ENCODE measurements at places on chromosomes 7 and 10. TPM values are rescaled to one million over a fixed set of nuclear protein-coding genes. Genes with fewer than 3 reads are reported as not detected.

The FRA10AC1 gene
- 14.4 TPM for total RNA-seq

DNA sequence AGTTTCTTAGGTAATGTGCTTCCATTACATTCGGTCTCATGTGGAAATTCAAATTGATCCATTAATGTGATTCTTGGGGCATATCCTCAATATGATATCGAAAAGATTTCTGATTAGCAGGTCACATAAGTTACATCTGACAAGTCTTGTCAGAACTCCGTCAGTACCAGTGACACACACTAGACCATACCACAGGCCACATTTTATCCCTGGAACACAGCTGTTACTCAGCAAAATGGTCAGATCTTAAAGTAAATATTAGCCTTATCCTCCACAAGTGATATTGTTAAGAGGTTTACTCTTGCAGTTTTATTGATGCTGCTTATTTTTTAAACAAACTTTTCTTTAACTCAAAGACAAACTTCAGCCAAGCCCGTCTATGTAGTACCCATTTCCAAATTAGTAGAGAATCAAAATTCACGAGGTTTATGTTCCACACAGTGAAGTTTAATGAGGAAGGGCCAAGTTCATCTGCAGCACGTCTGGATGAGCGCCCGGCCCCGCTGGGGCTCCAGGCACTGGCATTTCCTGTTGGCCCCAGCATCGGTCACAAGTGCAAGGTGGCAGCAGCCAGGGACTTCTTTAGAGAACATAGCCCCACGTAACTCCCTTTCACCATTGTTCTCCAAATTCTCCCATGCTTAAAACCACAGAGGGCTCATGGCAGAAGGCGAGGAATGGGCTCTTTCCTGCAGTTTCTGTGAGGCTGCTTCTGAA is 132.2 kb downstream of the VIPR2 start:
- no peaks in the 10 kb centered on the region for H3K27me3 ChIP-seq
- H3K36me3 ChIP-seq: no peaks in the 10 kb centered on the region
- DNase-seq: peak; percentile 84
- H3K4me1 ChIP-seq: peaks cover 48% of the 10 kb centered on the region
- H3K4me3 ChIP-seq: no peak overlapping the region
- H3K27ac ChIP-seq: peak overlapping the region; percentile 92

DNA sequence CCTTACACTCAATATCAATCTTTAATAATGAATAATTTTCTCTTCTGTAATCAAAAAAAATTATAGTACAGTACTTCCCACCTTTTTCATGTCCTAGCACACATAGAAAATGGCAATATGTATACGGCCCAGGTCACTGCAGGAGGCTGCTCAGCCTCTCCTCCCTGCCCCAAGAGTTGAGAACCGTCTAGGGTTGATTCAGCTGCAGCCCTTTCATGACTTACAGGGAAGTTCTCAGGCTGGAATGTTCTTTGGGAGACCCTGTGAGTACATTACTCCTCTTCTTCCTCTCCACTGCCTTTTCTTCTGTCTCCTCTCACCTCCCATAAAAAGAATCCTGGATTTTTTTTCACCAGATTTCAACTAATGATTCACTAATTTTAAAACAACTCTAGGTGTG is 180.0 kb downstream of the HDAC9 start:
- no peaks in the 10 kb centered on the region for H3K36me3 ChIP-seq
- no peaks in the 10 kb centered on the region for H3K4me1 ChIP-seq
- H3K4me3 ChIP-seq: no peak overlapping the region
- H3K27me3 ChIP-seq: no peaks in the 10 kb centered on the region
- DNase-seq: no peak

DNA sequence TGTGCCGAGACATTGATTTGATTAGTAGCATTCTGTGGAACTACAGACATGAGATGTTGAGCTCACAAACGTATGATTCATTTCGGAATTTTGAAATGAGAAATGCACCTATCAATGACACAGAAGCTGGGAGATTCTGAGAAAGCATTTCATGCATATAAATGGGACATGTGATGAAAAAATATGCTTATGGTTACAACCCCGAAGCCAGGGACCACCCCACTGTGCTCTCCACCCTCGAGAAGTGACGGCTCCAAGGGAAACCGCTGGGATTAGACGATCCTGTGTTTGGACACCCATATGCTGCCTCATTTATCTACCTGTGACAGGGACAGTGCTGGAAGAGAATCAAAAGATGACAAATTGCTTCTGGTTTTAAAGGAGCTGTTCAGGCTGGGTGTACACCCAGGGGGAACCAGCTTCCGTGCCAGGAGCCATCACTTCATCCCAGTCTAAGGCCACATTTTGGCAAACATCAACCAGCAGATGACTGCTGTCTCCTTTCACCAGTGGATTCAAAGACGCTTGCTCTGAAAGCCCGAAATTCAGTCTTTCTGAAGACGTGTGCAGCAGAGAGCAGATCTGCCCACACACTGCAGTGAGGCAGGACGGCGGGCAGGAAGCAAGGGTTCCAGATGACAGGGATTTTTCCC is 109.9 kb downstream of the ATXN7L1 start:
- no peak for DNase-seq
- no peaks in the 10 kb centered on the region for H3K4me1 ChIP-seq
- H3K27me3 ChIP-seq: no peaks in the 10 kb centered on the region
- no peaks in the 10 kb centered on the region for H3K36me3 ChIP-seq
- no peak overlapping the region for H3K4me3 ChIP-seq
- H3K27ac ChIP-seq: no peak overlapping the region

GRCh38 chr7:126698446-126698845 is 554.3 kb downstream of the GRM8 start:
- no peak overlapping the region for H3K4me3 ChIP-seq
- no peak overlapping the region for H3K27ac ChIP-seq
- H3K36me3 ChIP-seq: no peaks in the 10 kb centered on the region
- no peaks in the 10 kb centered on the region for H3K27me3 ChIP-seq

GRCh38 chr7:136533732-136534131 is 334.7 kb upstream of the CHRM2 start:
- H3K27me3 ChIP-seq: no peaks in the 10 kb centered on the region
- H3K4me3 ChIP-seq: no peak overlapping the region
- no peaks in the 10 kb centered on the region for H3K4me1 ChIP-seq
- DNase-seq: no peak
- no peaks in the 10 kb centered on the region for H3K36me3 ChIP-seq

- peaks cover 72% of the 10 kb centered on the region for H3K27me3 ChIP-seq
- H3K4me1 ChIP-seq: no peaks in the 10 kb centered on the region
- H3K4me3 ChIP-seq: no peak overlapping the region
- H3K27ac ChIP-seq: no peak overlapping the region
Observed at GRCh38 chr10:123560301-123561140, 105.6 kb upstream of the GPR26 start.

DNA sequence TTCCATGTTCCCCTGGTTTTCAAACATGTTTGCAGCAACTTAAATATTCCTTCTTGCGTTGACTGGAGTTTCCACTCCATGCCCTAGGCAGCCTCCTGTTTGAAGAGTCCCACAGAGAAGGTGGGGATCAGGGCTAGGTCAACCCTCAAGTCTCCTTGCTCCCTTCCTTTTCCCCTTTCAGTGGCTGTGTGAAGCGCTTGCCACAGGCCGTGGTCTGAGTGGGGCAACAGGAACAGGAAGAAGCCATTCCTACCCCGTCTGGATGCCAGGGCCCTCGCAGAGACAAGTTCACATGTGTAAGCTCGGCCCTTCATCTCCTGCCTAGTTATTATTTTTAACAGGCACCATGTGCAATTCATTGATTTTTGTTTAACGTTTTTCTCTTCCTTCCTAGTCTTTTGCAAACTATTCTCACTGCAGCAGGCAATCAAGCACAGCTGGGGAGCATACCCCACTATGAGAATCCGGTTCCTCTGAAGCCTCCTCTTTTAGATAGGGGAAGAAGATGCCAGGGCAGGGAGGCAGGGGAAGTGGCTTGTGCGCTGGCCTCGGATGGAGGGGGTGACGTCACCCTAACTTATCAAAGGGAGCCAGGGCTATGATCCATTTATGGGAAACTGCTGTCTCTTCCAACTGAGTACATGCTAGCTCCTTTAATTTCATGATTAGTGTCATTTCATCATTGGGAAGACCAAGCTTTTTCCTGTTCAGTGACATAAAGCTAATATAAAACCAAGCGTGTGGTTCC is 64.2 kb downstream of the PRLHR start:
- H3K4me1 ChIP-seq: no peaks in the 10 kb centered on the region
- no peaks in the 10 kb centered on the region for H3K36me3 ChIP-seq
- no peak overlapping the region for H3K4me3 ChIP-seq
- H3K27me3 ChIP-seq: peaks cover 29% of the 10 kb centered on the region

The DCLRE1A gene
- 5.1 TPM for total RNA-seq

DNA sequence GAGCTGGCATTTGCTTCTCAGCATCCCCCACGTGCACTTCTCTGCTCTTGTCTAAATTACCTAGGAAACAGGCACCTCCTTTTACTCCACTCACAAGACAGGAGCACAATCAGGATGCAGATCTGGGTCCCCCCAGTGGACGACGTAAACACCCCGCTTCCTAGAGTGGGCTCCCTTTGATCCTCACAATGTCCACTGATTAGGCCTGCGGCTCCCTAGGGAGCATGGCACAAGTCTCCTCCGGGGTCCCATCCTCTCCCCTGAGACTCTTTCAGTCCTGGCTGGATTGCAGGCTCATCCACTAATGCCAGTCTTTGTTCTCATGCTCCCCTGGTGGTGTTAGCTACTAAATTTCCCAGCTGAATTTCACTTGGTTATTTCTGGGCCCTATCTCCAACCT is 98.3 kb downstream of the GLI3 start:
- H3K4me3 ChIP-seq: no peak overlapping the region
- no peaks in the 10 kb centered on the region for H3K36me3 ChIP-seq
- no peaks in the 10 kb centered on the region for H3K27me3 ChIP-seq
- H3K27ac ChIP-seq: no peak overlapping the region
- DNase-seq: no peak

The SNX8 gene
- total RNA-seq: 16.8 TPM

DNA sequence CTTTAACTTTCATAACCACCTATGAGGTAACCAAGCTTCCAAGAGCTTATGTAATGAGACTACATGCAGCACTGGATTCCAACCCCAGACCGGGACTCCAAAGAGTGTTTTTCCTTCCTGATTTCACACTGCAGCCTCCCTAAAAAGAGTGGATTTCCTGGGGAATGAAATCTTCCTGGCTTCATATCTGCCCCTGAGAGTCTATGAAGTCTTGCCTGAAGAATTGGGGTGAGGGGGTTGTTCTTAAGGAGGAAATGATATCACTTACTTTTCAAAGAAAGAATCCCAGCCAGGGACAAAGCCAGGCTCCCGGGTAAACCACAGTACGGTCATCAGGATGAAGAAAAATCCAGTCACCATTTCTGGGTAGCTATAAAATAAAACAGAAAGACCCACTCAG is 29.7 kb downstream of the STMP1 start:
- H3K36me3 ChIP-seq: peaks cover 27% of the 10 kb centered on the region
- no peak overlapping the region for H3K4me3 ChIP-seq
- H3K4me1 ChIP-seq: peaks cover 16% of the 10 kb centered on the region
- no peaks in the 10 kb centered on the region for H3K27me3 ChIP-seq

- peaks cover 40% of the 10 kb centered on the region for H3K4me1 ChIP-seq
- H3K36me3 ChIP-seq: no peaks in the 10 kb centered on the region
- H3K27ac ChIP-seq: peak overlapping the region; percentile 70
- no peaks in the 10 kb centered on the region for H3K27me3 ChIP-seq
- DNase-seq: no peak
Observed at GRCh38 chr10:36489181-36489580, 636.2 kb upstream of the ANKRD30A start.

GRCh38 chr7:34070511-34071323 is 165.4 kb downstream of the BMPER start:
- no peak for DNase-seq
- no peaks in the 10 kb centered on the region for H3K27me3 ChIP-seq
- no peak overlapping the region for H3K27ac ChIP-seq
- no peaks in the 10 kb centered on the region for H3K4me1 ChIP-seq

DNA sequence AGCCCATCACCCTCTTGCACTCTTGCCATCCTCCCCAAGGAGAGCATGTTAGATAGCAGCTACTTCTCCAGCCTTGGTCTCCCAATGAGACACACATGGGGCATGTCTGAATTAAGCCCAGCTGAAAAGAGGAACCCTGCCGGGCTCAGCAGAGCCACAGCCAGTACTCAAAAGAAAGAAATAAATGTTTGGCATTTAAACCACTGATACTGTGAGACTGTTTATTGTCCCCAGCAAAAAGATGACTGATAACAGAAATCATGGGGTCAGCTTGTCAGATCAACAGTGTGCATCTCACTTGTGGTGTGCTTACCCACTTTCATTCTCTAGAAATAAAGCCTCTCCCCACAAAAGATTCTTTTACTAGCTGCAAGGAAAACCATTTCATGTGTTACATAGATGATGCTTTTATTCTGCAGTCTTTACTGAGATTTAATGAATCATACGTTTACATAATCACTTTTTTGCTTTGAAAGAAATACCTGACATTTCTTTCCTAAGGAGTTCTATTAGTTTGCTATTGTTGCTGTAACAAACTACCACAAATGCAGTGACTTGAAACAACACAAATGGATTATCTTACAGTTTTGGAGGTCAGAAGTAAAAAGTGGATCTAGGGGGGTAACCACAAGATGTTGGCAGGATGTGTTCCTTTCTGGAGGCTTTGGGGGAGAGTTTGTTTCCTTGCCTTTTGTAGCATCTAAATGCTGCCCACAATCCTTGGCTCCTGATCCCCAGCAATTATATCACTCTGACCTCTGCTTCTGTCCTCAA is 20.9 kb downstream of the ANKRD7 start:
- DNase-seq: no peak
- no peaks in the 10 kb centered on the region for H3K36me3 ChIP-seq
- no peak overlapping the region for H3K4me3 ChIP-seq
- no peaks in the 10 kb centered on the region for H3K4me1 ChIP-seq

- DNase-seq: no peak
- peaks cover 56% of the 10 kb centered on the region for H3K4me1 ChIP-seq
- H3K27me3 ChIP-seq: no peaks in the 10 kb centered on the region
- peaks cover 22% of the 10 kb centered on the region for H3K36me3 ChIP-seq
- H3K27ac ChIP-seq: no peak overlapping the region
Observed at GRCh38 chr7:5382281-5382892, 41.2 kb downstream of the TNRC18 start.

DNA sequence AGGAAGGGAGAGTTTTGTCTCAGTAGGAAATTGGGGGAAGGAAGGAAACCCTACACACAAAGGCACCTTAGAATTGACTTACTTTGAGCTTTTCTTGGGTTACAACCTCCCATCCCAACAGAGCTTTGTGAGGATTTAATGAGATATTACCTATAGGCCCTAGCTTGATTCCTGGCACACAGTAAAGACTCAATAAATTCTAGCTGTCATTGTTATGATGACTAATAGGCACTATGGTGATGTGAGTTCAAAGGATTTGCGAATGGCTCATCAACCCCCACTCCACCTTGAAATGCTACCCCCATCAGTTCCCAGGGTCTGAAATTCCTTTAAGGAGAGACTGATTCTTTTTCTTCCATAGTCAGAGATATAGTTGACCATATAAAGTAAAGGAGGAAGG is 67.9 kb upstream of the SMNDC1 start:
- H3K27ac ChIP-seq: no peak overlapping the region
- no peaks in the 10 kb centered on the region for H3K36me3 ChIP-seq
- no peak for DNase-seq
- no peak overlapping the region for H3K4me3 ChIP-seq
- H3K27me3 ChIP-seq: no peaks in the 10 kb centered on the region

The MEIG1 gene
- not detected for total RNA-seq

All from left ventricle myocardium inferior (tissue), 1 donor.